ENCODE measurements at places on chromosomes 11 and 22.
A peak's percentile ranks its signal among the peaks of the same experiment; 100 is the strongest.

- DNase-seq, result no peak
Measured at GRCh38 chr11:92558323-92558722, 333.7 kb downstream of the FAT3 start.

DNA sequence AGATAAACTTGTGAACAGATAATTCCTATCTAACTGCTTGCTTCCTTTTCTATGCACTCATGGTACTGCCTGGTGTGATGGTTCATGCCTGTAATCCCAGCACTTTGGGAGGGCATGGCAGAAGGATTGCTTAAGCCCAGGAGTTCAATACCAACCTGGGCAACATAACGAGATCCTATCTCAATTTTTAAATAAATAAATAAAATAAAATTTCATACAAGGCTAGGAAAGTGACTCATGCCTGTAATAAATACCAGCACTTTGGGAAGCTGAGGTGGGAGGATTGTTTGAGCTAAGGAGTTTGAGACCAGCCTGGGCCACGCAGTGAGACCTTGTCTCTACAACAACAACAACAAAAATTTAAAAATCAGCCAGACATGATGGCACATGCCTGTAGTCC is 166.6 kb downstream of the COMMD9 start:
- DNase-seq, result peak; percentile 50

- DNase-seq, result no peak
Measured at GRCh38 chr11:21396342-21397008, 727.1 kb downstream of the NELL1 start.

DNA sequence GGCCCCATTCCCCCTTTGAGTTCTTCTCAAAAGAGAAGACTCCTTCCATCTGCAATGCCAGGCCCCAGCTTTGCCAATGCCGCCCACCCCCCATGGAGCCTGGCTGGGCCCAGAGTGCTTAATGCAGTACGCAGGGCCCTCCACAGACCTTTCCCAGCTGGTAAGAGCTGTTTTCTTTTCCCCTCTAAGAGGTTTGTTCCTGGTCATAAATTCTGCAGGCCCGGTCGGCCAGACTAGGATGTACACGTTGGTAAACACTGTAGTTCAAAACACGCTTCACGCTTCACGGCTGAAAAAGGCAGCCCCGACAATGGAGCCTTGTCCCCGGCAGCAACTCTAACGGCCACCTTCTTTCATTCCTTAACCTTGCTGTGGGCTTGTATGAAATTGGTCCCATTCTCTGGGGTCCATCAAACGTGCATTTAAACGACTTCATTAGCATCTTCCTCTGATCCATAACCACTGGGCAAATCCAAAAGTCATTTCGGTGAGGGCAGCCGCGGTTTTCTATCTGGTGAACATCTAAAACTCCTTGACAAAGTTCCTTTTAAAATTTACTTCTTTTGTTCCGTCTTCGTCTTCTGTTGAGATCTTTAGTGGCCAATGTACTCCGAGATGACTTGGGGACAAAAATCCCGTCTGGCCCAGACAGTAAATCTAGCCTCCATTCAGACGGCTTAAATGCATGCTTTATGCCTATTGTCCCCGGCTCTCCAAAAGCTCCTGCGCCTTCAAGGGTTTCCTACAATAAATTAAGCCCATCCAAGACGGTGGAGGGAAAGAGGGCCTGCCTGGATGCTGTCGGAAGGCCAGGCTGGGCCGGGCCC is 60.0 kb upstream of the MYEOV start:
- DNase-seq, result no peak

GRCh38 chr11:2583605-2583958 is 116.2 kb downstream of the KCNQ1OT1 start:
- DNase-seq, result no peak

- DNase-seq, result peak; percentile 77
Measured at GRCh38 chr11:57290288-57290687, 34.5 kb downstream of the TNKS1BP1 start.

Measured in amniotic epithelial cell (primary cell).